ENCODE measurements at places on chromosomes 5 and 9. TPM values are rescaled to one million over a fixed set of nuclear protein-coding genes. Genes with fewer than 3 reads are reported as not detected.
A peak's percentile ranks its signal among the peaks of the same experiment; 100 is the strongest.

- DNase-seq: no peak
Measured at GRCh38 chr9:132732326-132733259, 62.3 kb downstream of the GTF3C4 start.

GRCh38 chr9:88658311-88658822, 123.4 kb downstream of the NXNL2 start:
- no peak for DNase-seq

- no peak for DNase-seq
Measured at GRCh38 chr5:127700237-127700766, 2.9 kb upstream of the CCDC192 start.

DNA sequence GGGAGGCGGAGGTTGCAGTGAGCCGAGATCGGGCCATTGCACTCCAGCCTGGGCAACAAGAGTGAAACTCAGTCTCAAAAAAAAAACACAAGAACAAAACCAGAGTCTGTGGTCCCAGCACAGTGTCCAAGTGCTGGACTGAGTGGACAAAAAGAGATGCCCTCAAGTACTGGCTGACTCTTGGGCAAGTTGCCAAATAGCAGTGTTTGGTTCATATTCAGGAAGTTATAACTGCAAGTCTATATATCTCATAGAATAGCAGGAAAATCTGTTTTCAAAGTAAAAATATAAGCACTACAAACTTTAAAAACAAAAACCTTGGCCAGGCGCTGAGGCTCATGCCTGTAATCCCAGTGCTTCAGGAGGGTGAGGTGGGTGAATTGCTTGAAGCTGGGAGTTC, 7.3 kb downstream of the HABP4 start:
- DNase-seq: no peak

- DNase-seq: no peak
Measured at GRCh38 chr9:86303316-86303975, 21.1 kb upstream of the ISCA1 start.

DNA sequence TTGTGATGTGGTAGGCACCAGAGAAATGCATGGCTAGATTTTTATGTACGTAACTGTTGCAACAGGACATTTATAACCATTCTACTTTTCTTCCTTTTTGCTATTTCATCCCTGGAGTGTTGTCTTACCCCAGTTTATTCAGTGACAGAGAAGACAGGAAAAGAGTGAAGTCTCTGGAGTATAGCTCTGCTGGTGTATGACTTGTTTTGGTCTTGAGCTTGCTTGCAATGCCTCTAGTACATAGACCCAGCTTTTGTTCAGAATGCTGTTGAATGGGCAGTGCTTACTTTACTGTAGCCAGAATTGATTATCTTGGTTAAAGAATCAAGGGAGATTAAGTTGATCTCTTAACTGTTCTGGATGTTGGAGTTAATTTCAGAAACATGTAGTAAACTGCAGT, 94.3 kb downstream of the PBX3 start:
- DNase-seq: no peak

DNA sequence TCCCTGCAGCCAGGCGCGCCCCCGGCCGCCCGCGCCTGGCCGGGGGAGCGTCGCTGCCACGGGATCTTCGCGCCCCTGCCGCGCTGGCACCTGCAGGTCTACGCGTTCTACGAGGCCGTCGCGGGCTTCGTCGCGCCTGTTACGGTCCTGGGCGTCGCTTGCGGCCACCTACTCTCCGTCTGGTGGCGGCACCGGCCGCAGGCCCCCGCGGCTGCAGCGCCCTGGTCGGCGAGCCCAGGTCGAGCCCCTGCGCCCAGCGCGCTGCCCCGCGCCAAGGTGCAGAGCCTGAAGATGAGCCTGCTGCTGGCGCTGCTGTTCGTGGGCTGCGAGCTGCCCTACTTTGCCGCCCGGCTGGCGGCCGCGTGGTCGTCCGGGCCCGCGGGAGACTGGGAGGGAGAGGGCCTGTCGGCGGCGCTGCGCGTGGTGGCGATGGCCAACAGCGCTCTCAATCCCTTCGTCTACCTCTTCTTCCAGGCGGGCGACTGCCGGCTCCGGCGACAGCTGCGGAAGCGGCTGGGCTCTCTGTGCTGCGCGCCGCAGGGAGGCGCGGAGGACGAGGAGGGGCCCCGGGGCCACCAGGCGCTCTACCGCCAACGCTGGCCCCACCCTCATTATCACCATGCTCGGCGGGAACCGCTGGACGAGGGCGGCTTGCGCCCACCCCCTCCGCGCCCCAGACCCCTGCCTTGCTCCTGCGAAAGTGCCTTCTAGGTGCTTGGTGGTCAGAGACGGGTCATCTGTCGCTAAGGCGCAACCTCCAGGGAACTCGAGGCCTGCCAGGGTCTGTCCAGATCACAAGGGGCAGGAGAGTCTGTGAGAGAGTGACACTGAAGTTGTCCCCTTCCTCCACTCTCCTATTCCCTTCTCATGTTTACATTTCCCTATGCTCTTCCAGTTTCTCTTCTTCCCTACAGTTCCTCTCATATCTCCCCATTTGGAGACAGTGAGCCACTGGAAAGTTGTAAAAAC, 1.3 kb downstream of the GPR150 start:
- peak; percentile 74 for DNase-seq

DNA sequence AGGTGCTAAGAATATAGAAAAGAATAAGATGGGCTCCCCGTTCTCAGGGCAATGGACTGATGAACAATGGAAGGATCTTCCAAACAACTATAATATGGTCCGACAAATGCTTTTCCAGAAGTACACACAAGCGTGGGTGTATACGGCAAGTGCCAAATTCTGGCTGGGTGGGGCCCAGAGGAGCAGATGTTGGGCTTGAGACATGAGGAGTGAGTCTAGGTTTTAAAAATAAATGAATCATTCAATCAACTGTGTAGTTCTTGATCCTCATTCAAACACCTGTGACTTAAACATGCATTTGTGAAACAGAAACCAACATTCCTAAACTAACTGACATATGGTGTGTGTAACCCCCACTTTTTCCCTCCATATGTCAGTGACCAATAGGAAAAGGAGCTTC, 47.9 kb downstream of the MFAP3 start:
- DNase-seq: no peak

DNA sequence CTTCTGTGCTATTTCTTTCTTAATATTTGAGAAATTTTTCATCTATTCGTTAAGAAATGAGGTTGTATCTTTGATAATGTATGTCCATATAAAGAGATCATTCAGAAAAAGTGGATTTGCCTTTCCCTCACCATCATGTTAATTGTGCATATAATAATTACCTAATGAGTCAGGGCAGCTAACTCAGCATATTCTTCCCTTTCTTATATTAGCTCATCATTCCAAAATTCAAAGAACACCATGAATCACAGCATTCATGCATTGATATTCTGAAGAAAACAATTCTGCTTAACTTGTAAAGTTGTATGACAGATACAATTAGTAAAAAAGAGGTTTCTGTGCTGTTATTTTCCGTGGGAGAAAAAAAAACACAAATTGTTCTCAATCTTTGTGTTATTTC, 630.6 kb downstream of the TLE1 start:
- no peak for DNase-seq

DNA sequence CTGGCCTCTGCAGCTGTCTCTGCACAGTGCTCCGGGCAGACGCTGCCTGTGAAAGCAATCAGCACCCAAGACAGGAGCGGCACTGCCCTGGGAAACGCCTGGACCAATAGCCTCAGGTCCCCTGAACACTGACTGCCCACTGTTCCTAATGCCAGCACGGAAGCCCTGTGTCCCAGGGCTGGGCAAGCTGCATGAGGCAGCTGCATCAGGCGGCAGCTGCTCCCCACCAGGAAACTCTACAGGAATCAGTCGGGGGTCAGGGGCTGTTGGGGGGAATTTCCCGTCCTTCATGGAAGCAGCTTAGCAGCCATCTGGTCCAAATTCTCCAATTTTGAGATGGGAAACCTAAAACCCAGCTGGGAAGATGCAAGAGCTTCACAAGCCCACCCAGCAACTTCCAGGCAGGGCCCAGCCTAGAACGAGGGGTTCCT, 118.6 kb downstream of the VAV2 start:
- DNase-seq: no peak

GRCh38 chr5:175344331-175345195, 99.4 kb downstream of the DRD1 start:
- DNase-seq: no peak

GRCh38 chr9:98807070-98807813, at the start of gene GALNT12:
TSS of gene GALNT12 (plus strand) at chr9:98807670. CDS start at chr9:98807699, 29 bp downstream.
- peak; percentile 71 for DNase-seq

GRCh38 chr9:127568971-127569885, 42.8 kb upstream of the STXBP1 start:
- peak; percentile 92 for DNase-seq

- no peak for DNase-seq
Measured at GRCh38 chr5:54440456-54440893, 15.0 kb upstream of the HSPB3 start.

GRCh38 chr9:95947118-95947517, 71.6 kb downstream of the ERCC6L2 start:
- DNase-seq: no peak

DNA sequence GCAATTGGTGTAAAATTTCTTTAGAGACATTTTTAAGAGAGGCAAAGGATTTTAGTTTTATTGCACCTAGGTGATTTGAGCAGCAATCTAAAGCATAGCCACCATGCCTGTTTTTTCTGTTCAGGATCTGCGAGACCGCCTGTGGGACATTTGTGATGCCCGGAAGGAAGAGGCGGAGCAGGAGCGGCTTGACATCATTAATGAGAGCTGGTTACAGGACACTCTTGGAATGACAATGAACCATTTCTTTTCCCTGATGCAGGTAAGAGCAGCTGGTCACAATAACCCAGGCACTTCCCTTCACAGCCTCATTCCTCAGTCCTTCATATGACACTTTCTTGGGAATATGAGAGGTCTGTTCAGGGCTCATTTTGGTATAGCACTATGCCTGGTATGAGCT, 103.2 kb upstream of the IL7R start:
- no peak for DNase-seq

- DNase-seq: no peak
Measured at GRCh38 chr9:136748666-136749611, 614 bp upstream of the LCN6 start.

DNA sequence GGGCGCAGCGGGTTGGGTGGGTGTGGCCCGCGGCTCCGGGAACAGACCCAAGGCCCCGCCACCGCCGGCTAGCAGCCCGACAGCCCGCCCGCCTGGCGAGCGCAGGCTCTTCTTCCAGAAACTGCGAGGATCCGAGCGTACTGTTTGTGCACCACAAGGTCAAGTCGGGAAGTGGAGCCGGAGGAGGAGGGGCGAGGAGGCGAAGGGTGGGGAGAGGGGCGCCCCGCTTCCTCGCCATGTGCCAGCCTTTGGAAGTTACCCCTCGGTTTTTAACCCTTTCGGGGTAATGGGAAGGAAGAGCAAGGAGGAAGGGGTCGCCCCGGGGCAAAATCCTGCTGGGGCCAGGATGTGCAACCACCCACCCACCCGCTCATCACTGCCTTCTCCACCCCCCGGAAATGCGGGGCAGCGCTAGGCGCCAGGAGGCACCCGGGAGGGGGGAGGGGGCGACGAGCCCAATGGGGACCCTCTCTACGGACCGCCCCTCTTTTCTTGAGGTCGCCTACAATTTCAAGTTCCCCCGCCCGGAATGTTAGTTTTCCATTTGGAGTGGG, 1.1 kb upstream of the JADE2 start:
- peak; percentile 93 for DNase-seq

DNA sequence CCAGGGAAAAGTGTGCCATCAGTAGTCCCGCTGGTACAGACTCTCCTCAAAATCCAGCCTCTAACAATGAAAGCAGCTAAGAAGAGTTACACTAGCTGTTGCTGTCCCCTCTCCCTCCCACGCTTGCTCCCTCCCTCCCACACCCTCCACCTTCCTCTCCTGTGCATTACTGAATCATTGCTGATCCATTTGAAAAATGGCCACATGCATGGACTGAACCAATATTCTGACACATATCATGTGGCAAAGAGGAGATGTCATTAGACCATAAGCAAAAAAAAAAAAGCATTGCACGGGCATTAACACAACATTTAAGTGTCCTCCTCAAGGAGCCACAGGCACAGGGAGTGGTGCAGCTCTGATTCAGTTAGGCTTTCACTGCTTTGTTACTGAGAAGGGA, 37.9 kb downstream of the LHFPL2 start:
- no peak for DNase-seq

- no peak for DNase-seq
Measured at GRCh38 chr5:17477573-17478265, 20.3 kb upstream of the TAF11L2 start.

DNA sequence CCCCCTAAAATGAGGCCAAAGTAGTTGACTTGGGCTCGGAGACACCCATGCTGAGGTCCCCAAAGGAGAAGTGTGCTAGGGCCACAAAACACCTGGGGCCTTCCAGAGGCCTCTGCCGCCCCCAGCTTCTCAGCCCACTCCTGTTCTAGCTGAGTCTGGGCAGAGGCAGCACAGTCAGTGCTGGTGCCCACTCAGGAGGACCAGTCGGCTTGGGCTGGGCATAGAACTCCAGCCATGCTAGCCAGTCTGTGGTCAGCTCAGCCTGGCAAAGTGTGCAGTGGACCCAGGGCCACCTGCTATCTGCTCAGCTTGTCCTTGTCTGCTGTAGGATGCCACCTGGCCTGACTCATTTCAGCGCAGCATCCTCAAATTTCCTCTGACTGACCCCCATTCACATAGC, 254.6 kb downstream of the FSTL4 start:
- DNase-seq: no peak

DNA sequence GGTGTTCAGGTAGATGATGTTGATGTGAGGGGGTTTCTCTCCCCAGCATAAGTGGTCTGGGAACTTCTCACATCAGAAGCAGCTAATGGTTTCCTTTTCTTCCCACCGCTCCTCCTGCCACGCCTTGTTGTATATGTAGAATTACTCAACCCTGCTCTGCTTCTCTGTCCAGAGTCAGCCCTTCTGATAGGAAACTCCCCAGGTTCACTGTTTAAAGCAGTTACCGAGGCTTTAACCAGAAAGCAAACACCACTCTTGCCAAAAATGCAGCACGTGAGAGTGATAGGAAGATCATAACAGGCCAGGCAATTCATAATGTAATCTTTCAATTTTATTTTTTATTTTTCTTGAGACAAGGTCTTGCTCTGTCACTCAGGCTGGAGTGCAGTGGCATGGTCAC, 10.5 kb upstream of the TMEM252 start:
- DNase-seq: peak; percentile 77

DNA sequence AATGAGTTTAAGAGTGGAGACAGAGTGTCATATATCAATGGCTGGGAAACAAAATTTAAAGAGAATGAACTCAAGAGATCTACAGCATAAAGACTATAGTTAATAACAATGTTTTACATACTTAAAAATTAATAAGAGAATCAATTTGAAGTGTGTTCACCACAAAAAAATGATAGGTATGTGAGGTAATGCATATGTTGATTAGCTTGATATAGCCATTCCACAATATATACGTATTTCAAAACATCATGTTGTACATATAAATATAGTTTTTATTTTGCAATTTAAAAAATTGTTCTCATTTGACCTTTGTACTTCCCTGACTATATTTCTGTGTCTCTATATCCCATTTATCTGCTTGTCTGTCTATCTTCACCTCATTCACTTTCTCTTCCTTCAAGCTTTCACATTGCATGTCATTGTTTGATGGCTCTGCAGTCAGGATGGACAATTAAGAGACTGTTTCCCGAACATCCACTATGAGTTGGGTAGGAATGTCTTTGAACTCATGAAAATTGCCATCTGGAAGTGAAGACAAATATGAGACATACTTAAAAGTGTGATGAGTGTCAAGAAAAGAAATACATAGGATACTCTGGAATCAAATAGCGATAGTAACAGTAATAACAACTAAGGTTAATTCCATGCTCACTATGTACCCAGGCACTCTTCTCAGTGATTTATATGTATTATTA, 359.9 kb upstream of the ACTBL2 start:
- no peak for DNase-seq

PTPN3 gene
- 13.2 TPM for total RNA-seq

TLR4 gene
- total RNA-seq: 16.1 TPM

PCDHB9 gene
- 2.4 TPM for total RNA-seq

GARIN3 gene
- not detected for total RNA-seq

PRSS3 gene
- 174 TPM for total RNA-seq

ADAMTS2 gene
- total RNA-seq: 7.3 TPM

All from mucosa of descending colon (tissue), 3 donors.